ENCODE measurements at places on chromosomes 6 and 20.

- no peak for DNase-seq
Observed at GRCh38 chr6:64037427-64037826, 401.8 kb downstream of the PHF3 start.

DNA sequence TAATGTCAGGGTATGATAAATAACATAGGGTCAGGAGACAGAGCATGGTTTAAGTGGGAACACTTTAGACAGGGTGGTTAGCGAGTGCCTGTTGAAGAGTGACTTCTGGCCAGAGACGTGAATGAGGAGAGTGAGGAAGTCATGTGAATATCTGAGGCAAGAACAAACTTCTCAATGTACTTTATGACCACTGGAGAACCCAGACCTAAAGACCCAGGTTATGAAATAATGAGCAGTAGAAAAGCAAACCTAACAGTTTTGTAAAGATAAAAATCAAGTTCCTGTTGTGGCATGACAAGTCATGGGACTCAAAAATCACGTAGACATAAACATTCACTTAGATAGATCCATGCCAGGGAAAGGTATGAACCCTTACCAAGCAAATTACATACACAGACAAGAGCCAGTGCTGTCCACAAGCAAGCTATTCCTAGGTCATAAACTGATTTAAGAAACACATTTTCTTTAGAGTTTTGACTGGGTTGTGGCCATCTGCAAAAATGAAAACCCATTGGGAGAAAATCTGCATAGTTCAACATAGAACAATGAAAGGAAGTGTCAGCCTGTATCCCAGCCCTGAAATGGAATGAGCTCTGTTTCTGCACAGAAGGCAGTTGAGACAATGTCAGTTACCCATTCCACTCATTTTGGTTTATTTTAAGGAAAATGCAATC, 2.2 kb upstream of the MYCT1 start:
- no peak for DNase-seq

DNA sequence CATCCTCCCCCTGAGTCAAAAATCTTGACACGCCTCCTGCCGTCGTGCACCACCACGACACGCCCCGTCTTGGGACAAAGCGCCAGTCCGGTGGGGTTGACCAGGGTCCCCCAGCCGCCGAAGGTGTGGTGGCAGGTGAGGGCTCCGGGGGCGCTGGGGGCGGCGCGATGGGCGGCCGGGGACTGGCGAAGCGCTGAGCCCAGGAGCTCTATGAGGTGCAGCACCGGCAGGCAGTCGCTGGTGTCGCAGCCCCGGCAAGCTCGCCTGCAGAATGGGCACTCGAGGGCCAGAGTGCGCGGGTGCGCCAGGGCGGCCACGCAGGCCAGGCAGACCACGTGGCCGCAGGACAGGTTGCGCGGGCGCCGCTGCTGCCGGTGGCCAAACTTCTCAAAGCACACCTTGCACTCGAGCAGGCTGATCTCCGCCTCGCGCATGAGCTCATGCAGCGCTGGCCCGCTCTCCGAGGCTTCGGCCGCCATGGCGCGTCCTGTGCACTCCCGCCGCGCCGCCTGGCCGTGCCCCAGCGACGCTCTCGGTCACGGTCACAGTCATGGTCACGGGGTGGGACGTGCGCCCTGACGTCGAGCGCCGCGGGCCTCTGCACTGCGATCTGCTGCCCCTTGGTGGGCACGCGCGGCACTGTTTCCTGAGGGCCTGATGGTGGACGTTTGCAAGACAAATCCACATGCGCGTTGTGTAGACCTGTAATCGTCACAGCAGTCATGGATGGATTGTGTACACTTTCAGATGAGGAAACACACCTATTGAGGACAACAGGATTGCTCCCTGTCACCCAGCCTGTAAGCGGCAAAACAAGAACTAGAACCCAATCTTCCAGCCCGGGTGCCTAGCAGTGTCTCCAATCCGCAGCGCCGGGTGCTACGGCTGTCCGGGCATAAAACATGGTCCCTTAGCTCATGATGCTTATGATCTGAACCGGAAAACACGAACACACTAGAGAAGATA, at the start of gene NHLRC1:
Gene NHLRC1 (minus strand): TSS at position 550 of the 966 bp plus-strand sequence. CDS start 71 bp downstream, at position 479.
- DNase-seq = peak; percentile 60

GRCh38 chr20:51811042-51811355, 8.7 kb upstream of the SALL4 start:
- DNase-seq = no peak
